NCI-H2029 treated with DMSO at 0.1 percent for 48 hours (cell line): ENCODE measurements at places on chromosomes 4 and X.

DNA sequence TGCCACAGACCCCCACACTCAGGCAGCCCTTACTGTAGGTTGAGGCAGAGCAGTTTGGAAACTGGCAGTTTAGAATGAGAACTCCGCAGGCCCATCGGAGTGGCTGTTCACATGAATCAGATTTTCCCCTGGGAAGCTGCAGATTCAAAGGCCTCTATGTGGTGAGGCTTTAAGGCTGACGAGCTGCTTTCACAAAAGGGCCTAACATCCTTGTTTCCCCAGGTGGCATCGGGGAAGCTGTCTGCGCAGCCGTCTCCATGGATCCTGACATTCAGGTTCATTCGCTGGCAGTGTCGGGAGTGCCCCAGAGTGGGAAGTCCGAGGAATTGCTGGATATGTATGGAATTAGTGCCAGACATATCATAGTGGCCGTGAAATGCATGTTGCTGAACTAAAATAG lies 33.7 kb downstream of the TKTL1 start:
- DNase-seq = no peak

DNA sequence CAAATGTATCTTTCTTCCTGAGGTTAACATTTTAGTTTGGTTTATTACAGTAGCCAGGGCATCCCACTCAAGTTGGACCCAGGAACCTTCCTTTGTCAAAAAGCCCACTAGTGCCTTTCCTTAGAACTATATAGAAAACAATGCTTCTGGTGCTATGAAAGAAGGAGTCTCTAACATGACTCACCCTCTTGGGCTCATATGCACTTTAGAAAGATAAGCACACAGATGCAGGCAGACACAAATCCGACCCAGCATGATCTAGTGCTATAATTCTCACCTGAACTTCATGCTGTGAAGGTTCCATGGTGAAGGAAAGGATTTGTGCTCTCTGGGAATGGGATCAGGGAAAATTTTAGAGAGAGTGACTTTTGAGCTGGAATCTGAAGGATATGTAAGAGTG lies 289.4 kb downstream of the ANKRD50 start:
- DNase-seq = no peak

DNA sequence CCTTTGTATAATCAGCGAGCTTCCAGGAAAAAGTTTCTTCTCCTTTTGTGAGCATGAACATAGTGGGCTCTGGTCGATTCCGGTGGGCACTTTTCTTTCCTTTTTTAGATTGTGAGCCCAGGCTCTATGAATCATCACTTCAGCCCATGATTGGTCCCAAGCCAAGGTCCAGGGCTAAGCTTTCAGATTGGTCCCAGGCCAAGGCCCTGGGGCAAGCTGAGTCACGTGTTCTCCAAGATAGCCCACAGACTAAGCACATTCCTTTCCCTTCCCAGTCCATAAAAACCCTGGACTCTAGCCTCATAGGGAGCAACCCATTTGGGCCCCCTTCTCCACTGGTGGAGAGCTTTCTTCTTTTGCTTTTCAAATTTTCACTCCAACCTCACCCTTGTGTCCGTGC lies 430.5 kb downstream of the NAP1L3 start:
- no peak for DNase-seq

GRCh38 chrX:15988661-15989603 lies 134.3 kb upstream of the AP1S2 start:
- no peak for DNase-seq

GRCh38 chrX:151852294-151852693 lies 60.4 kb upstream of the MAGEA4 start:
- DNase-seq = no peak

DNA sequence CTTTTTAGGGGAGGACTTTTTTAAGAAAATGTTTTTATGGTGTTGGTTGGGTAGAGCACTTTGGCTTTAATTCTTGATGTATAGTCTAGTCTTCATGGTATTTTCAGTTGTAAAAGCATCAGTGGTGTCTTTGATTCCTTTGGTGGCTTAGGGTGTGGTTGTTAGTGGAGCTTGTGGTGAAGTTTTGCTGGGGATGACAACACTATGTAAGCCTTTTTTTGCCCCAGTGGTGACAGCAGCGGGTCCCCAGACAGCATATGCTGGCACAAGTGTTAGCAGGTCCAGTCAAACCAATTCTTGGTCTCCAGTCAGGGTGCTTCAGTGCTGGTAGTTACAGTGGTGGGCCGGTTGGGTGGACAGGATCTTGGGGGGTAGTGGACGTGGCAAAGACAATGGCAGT lies 52.0 kb downstream of the CHIC1 start:
- no peak for DNase-seq

DNA sequence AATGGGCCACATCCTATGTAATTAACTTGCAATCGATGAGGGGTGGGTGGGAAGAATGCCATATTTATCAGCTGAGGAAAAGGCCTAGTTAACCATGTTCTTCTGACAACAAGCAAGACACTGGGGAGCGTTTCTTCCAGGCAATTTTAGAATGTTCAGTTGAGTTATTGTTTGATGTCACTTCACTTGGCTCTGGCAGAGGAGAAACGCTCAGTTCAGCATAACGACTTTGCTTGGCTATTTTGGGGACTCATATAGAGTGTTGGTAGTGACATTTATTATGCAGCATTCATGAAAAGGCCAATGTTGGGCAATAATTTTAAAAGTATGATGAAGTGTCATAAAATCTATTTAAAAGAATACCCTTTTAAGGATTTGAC lies 648 bp downstream of the SYNPO2 start:
- DNase-seq = no peak

GRCh38 chr4:183257808-183258207 lies 62.3 kb downstream of the CLDN22 start:
- no peak for DNase-seq

DNA sequence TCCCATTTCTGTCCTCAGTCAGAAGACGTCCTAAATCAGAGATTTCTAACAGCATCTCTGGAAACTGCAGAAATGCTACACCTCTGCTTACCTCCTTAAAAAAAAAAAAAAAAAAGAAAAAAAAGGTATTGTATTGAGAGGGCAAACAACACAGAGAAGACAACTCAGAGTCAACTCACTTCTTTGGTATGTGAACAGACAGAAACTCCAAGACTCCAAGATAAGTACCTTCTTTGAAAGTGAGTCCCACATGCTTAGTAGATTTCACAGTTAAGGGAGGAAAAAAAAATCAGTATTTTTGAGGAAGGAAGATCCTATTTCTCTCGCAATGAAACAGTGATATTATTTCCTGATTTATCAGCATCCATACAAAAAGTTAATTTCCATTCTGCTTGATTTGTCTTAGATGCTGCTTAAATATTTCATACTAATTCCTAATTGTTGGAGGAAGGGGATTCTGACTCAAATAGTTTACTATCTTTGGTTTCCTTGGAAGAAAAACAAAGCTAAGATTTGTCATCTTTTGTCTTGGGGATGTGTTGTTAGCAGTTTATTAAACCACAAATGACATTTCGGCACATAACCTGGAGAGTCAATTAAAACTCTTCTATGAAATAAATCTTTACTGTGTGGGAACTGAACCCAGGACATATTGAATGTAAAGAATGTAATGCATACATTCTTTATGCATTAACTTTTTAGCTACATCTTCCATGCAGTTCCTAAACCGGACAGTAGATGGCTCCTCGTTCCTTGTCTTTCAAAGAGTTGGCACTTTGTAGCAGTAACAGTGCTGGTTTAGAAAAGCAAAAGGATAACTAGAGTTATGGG lies 4.7 kb downstream of the RASGEF1B start:
- DNase-seq = peak; percentile 74

GRCh38 chr4:94459462-94460161 lies 7.9 kb downstream of the PDLIM5 start:
- no peak for DNase-seq

- DNase-seq = no peak
These were observed 50.0 kb upstream of the VMA21 start for GRCh38 chrX:151346931-151347543.

DNA sequence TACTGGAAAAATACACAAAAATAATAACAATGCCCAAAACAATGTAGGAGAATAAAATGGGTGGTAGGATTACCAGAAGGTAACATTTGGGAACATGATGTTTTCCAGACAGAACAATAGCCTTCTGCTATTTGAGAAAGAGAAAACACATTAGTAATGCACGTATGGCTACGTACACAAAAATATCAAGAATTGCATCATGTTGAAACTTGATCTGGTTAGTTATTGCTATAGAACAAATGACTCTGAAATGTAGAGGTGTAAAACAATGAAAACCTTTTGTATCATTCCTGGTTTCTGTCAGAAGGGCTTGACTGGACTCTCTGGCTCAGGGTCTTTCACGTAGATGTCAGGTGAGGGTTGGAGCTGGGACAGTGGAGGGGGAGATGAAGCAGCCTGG lies 1040.0 kb downstream of the FAT4 start:
- no peak for DNase-seq

DNA sequence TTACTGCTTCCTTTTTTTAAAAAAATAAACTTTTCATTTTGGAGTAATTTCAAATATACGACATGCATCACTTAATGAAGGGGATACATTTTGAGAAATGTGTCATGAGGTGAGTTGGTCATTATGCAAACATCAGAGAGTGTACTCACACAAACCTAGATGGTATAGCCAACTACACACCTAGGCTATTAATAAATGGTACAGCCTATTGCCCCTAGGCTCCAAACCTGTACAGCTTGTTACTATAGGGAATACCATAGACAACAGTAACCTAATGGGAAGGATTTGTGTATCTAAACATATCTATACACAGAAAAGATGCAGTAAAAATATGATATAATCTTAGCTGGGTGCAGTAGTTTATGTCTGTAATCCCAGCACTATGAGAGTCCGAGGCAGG lies 29.1 kb downstream of the SETD7 start:
- no peak for DNase-seq

GRCh38 chr4:11525085-11525484 lies 96.4 kb upstream of the HS3ST1 start:
- DNase-seq = no peak

DNA sequence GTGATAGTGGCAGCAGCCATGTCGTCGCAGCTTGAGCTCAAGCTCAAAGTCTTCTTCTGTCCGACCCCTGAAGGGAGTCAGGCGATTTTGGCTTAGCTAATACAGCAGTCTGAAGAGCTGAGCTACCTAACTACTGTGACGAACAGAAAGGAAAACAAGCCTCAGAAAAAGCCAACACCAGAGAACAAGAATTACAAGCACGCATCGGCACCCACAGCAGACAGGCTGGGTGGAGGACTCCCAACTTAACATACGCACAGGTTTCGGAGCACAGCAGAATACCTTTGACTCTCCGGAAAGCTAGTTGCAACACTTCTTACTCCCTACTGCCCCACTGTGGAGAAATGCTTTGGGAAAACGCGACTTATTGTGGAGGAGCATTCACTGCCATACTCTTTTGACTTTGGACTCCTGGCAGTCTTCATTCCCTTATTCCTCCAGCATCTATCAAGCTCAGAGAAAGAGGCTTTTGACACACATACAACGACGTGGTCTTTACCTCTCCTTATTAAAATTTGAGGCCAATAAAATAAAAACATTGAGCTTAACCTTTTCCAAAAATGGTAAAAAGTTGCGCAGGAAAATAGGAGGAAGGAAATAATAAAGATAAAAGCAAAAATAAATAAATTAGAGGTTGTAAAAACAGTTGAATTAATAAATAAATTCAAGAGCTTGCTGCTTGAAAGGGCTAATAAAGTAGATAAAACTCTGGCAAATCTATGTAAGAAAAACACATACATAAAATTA lies 41.3 kb upstream of the GPC3 start:
- no peak for DNase-seq

- DNase-seq = no peak
These were observed 325.5 kb downstream of the BCOR start for GRCh38 chrX:39772057-39772832.

GRCh38 chr4:1087371-1087770 lies 26.0 kb downstream of the RNF212 start:
- DNase-seq = no peak

GRCh38 chrX:65821721-65822496 lies 154.5 kb downstream of the MSN start:
- DNase-seq = no peak

- DNase-seq = no peak
These were observed 151.4 kb upstream of the STX18 start for GRCh38 chr4:4693258-4693657.

DNA sequence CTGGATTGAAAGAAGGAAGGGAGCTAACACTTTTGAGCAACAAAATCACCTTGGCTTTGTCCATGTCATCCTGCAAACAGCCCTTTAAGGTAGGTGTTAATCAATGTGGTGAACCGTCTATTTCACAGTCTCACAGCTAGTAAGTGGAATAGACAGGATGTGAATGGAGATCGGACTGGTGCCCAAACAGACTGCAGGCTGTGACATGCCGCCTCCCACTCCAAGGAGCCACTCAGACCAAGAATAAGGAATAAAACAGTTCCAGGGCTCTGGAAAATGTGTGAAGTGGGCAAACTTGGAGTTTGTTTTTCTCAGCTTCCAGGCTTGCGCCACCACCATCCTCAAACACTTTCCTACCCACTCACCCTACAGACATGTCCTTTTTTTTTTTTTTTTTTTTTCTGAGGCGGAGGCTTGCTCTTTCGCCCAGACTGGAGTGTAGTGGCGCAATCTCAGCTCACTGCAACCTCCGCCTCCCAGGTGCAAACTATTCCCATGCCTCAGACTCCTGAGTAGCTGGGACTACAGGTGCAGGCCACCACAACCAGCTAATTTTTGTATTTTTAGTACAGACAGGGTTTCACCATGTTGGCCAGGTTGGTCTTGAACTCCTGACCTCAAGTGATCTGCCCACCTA lies 57.7 kb upstream of the SEC24B start:
- DNase-seq = no peak

- DNase-seq = no peak
These were observed 1.1 kb downstream of the SLC25A6 start for GRCh38 chrX:1390621-1391369.

DNA sequence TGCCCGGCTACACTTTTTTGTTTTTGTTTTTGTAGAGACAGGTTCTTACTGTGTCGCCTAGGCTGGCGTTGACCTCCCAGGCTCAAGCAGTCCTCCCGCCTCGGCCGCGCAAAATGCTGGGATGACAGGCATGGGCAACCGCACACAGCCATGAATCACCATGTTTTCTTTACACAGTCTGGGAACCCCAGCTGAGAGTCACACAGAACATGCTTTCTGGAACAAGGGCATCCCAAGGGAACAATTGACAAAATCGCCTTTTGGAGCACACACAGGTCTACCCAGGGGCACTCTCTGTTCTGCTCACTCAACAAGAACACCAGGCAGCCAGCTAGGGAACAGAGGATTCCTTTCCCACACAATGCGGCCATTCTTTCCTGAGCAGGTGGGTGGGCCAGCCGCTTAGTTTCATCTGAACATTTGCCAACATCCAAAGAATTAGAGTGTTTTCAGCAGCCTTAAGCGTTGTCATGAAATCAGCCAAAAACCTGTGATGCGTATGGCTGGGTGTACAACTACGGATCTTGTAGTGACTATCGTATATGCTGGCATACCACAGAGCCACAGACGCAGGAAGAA lies 15.7 kb downstream of the PRKX start:
- DNase-seq = no peak

DNA sequence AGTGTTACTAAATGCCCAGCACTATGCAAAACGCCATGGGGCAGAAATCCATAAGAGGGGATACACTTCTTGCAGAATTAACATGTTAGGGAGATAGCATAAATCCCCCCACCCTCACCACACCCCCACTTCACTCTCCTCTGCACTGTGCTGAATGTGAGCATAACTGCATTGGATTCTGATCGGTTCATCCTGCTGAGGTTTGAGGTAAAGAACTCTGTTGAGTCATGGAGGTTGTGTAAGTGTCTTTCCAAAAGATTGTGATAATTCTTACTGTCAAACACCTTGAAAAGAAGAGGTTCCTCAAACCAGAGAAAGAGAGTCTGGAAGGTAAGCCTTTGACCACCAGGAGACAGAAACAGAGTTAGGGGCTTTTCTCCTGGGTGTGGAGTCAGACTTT lies 43.6 kb downstream of the RBM47 start:
- DNase-seq = no peak
